ENCODE measurements at places on chromosomes 16 and 17. TPM values are rescaled to one million over a fixed set of nuclear protein-coding genes. Genes with fewer than 3 reads are reported as not detected.

- no peak for DNase-seq
Measured at GRCh38 chr17:56740481-56740880, 93.2 kb downstream of the C17orf67 start.

- DNase-seq: peak; percentile 84
Measured at GRCh38 chr17:66677201-66677981, 157.5 kb upstream of the CACNG5 start.

- peak; percentile 93 for DNase-seq
Measured at GRCh38 chr17:78343187-78343542, 16.7 kb downstream of the SOCS3 start.

Gene DHRS7C
- not detected for total RNA-seq

Gene GSDMA
- not detected for total RNA-seq

Gene RNF43
- 0.49 TPM for total RNA-seq

- no peak for DNase-seq
Measured at GRCh38 chr16:87047221-87048037, 269.8 kb downstream of the C16orf95 start.

- no peak for DNase-seq
Measured at GRCh38 chr16:57601801-57602478, 26.5 kb upstream of the ADGRG1 start.

DNA sequence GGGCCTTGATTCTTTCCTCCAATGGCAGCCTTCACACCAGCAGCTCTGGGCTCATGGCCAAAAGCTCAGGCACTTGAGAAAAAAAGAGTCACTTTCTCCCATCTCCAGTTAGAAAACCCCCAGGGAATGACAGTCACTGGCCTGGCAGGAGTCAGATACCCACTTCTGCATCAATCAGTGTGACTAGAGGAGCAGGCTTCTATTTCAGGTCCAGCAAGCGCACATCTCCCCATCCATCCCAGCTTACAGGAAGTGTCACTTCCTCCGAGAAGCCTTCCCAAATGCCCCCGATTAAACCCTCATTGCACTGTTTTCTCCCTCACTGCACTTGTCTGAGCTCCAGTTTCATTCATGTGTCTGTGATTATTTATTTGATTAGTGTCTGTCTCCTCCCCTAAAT lies 30.4 kb upstream of the CCL1 start:
- no peak for DNase-seq

DNA sequence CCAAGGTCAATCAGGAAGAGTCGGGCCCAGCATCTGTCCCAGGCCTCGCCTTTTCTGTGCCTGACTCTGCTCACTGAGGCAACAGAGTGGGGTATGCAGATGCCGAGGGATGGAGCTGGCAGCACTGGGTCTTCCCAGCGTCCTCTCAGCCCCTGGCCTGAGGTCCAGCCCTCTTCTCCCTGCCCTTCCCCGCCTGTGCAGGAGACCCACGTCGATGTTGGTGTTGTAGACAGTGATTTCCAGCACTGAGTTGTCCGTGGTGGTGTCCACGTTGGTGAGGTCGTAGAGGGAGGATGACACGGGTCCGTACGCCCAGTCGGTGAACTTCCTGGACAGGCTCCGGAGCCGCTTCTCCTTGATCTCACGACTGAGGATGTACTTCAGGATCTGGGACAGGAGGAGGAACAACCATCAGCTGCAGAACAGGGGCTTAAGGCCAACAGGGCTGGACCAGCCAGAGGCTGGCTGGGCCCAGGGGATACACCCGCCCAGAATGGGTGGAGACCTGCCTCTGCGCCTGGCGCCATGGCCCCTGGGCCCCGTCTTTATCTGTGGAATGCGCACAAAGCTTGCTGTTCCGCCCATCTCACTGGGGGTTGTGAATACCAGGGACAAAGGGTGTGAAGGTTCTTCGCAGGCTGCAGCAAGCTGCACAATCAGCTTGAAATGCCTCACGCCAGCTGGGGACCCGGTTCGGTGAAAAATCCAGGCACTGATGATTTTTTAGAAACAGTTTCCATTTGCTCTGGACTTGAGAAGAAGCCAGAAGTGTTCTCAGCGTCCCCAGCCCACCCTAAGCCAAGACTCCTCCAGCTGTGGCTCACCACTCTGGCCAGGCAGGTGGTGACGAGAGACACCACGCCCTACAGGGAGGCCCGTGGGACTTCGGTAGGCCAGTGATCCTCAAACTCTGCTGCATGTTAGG lies 27.5 kb downstream of the TRPV3 start:
- peak; percentile 96 for DNase-seq
